ENCODE measurements at places on chromosomes 4 and X. TPM values are rescaled to one million over a fixed set of nuclear protein-coding genes. Genes with fewer than 3 reads are reported as not detected.

DNA sequence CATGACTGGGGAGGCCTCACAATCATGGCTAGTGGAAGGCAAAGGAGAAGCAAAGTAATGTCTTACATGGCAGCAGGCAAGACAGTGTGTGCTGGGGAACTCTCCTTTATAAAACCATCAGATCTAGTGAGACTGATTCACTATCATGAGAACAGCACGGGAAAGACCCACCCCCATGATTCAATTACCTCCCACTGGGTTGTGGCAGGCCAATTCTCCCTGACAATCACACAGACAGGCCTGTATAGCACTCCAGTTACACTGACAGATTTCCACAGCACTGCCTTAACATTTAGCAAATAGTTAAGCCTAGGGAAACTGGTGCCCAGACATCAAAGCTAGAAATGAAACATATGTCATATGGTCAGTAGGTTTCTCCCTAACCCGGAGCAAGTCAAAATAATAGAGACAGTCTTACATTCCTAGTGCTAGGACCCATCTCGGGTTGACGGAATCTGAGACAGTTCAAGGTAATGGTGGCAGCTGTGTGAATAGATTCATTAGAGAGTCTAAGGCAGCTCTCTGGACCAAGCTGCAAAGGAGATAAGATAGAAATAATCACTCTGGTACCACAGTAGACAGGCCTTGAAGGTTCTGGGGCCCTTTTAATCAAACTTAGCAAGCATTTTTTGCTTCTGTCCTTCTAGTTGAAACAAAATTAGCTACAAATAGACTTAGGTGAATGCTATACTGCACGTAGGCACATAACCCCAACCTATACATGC lies 9.4 kb upstream of the HERC5 start:
- H3K36me3 ChIP-seq = peaks cover 3% of the 10 kb centered on the region
- H3K4me3 ChIP-seq = no peak overlapping the region
- DNase-seq = no peak
- no peak overlapping the region for H3K27ac ChIP-seq
- H3K27me3 ChIP-seq = no peaks in the 10 kb centered on the region
- no peaks in the 10 kb centered on the region for H3K4me1 ChIP-seq

- H3K27ac ChIP-seq = no peak overlapping the region
- peaks cover 10% of the 10 kb centered on the region for H3K4me1 ChIP-seq
- DNase-seq = peak; percentile 25
- no peaks in the 10 kb centered on the region for H3K36me3 ChIP-seq
- no peak overlapping the region for H3K4me3 ChIP-seq
Observed at GRCh38 chrX:129655547-129656249, 942 bp upstream of the APLN start.

DNA sequence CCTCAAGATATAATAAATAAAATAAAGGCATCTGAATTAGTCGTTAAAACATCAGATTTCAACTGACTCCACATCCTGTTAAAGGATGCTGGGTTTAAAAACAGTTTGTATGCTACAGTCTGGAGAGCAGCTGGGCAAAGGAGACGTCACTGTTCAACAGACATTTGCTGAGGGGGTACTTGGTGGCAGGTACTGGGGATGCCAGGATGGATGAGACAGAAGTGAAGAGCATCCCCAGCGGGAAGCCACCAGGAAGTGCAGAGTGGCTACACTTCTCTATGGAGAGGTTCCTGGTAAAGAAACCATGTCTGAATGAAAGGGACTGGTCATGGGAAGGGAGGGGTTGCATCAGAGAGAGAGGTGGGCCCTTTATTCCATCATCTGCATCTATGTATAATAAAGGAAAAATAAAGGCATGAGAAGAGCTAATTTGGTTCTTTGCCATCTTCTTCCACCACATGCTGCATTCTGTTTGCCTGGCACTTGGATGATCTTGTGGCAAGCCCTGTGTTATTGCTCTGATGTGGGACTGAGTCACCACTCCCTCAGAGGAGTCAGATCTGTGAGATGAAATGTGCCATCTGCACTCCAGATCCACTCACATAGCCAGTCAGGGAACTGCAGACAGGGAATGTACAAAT lies 145.0 kb downstream of the SOWAHB start:
- H3K4me3 ChIP-seq = no peak overlapping the region
- no peak for DNase-seq
- H3K27ac ChIP-seq = no peak overlapping the region
- no peaks in the 10 kb centered on the region for H3K4me1 ChIP-seq
- no peaks in the 10 kb centered on the region for H3K27me3 ChIP-seq

DNA sequence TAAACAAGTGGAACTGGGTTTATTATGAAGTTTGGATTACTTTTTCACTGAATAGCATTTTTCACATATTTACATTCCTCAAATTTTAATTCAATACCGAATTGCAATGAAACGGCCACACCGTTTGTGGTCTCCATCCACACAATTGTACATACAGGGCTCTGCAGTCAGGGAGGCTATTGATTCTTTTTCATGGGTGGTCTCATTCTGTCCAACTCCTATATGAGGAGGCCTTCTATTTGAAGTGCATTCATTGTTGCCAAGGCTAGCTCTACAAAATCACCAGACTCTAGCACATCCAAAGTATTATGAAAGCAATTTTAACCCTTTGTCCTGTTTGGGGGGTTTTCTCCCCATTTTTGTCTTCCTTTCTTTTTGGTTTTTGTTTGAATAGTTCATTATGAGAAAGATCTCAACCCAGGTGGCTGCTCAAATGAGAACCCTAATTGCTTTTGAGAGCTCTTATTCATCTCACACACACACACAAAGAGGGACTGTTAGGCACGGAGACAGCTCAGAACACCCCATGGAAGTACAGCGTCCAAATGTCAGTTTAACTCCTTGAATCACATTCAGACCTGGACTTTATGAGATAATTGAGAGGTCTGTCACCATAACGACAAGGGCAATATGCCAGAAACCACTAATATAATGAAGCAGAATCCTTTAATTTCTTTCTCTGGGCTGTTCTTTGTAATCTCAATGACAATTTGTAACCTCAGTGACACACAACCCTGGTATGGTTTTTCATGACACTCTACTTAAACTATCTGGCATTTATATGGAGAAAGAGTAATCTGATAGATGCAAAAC lies 79.4 kb downstream of the NLGN4X start:
- H3K4me1 ChIP-seq = no peaks in the 10 kb centered on the region
- no peak for DNase-seq

GRCh38 chr4:133058701-133059100 lies 90.4 kb upstream of the PCDH10 start:
- no peaks in the 10 kb centered on the region for H3K36me3 ChIP-seq
- no peak overlapping the region for H3K4me3 ChIP-seq
- H3K27me3 ChIP-seq = no peaks in the 10 kb centered on the region
- no peak overlapping the region for H3K27ac ChIP-seq
- DNase-seq = no peak

GRCh38 chr4:97013711-97014110 lies 1129.6 kb downstream of the STPG2 start:
- no peaks in the 10 kb centered on the region for H3K4me1 ChIP-seq
- no peaks in the 10 kb centered on the region for H3K27me3 ChIP-seq
- no peak overlapping the region for H3K4me3 ChIP-seq
- H3K36me3 ChIP-seq = no peaks in the 10 kb centered on the region

DNA sequence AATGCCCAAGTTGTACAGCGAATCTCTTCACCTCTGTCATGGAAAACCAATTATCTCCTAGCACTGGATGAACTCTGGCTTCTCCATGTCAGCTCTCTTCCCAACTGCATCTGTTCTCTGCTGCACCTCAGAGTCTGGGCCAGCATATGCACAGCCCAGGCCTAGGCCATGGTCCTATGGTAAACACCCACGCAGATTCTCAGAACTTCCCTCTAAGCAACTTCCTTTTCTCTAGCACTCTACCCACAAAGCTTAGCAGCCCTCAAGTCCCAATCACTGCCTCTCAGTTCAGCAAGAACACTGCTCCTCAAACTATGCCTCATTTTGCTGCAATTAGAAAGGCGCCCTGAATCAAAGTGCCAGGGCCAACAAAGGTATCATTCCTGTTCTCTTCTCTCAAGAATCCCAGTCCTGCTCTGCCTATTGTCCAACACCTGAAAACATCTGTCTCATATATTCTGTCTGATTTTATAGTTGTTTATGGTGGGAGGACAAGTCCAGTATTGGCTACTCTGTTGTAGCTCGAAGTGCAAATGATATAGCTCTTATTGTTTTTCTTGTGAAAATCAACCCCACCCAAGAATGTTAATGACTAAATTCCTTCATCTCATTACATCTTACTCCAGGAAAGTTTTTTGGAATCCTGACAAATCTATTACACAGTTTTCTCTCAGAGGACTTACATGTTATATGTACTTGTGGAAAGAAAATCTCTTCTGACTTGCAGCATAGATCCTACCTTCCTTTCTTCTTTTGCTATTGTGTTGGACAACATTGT lies 85.4 kb downstream of the DCHS2 start:
- H3K27me3 ChIP-seq = no peaks in the 10 kb centered on the region
- no peak for DNase-seq
- no peak overlapping the region for H3K27ac ChIP-seq
- H3K4me1 ChIP-seq = no peaks in the 10 kb centered on the region
- H3K4me3 ChIP-seq = no peak overlapping the region

GRCh38 chrX:57655065-57655464 lies 25.0 kb downstream of the NLRP2B start:
- no peak overlapping the region for H3K27ac ChIP-seq
- no peaks in the 10 kb centered on the region for H3K36me3 ChIP-seq
- H3K4me1 ChIP-seq = no peaks in the 10 kb centered on the region

GRCh38 chrX:21735038-21735767 lies 22.7 kb downstream of the SMPX start:
- DNase-seq = no peak
- H3K4me1 ChIP-seq = no peaks in the 10 kb centered on the region
- H3K4me3 ChIP-seq = no peak overlapping the region
- no peak overlapping the region for H3K27ac ChIP-seq

GRCh38 chr4:184616633-184617551 lies 32.4 kb downstream of the CASP3 start:
- no peaks in the 10 kb centered on the region for H3K36me3 ChIP-seq
- DNase-seq = no peak
- H3K4me1 ChIP-seq = no peaks in the 10 kb centered on the region
- no peak overlapping the region for H3K27ac ChIP-seq
- H3K4me3 ChIP-seq = no peak overlapping the region

- no peak overlapping the region for H3K4me3 ChIP-seq
- H3K27me3 ChIP-seq = no peaks in the 10 kb centered on the region
- no peak overlapping the region for H3K27ac ChIP-seq
- H3K36me3 ChIP-seq = no peaks in the 10 kb centered on the region
Observed at GRCh38 chrX:40552768-40553167, 28.0 kb upstream of the ATP6AP2 start.

- no peaks in the 10 kb centered on the region for H3K27me3 ChIP-seq
- H3K36me3 ChIP-seq = no peaks in the 10 kb centered on the region
- no peak overlapping the region for H3K4me3 ChIP-seq
- DNase-seq = no peak
- no peaks in the 10 kb centered on the region for H3K4me1 ChIP-seq
Observed at GRCh38 chrX:17081511-17081910, 135.1 kb downstream of the REPS2 start.

- no peaks in the 10 kb centered on the region for H3K36me3 ChIP-seq
- H3K27me3 ChIP-seq = no peaks in the 10 kb centered on the region
- H3K4me1 ChIP-seq = no peaks in the 10 kb centered on the region
Observed at GRCh38 chr4:148961526-148961925, 519.3 kb upstream of the NR3C2 start.

DNA sequence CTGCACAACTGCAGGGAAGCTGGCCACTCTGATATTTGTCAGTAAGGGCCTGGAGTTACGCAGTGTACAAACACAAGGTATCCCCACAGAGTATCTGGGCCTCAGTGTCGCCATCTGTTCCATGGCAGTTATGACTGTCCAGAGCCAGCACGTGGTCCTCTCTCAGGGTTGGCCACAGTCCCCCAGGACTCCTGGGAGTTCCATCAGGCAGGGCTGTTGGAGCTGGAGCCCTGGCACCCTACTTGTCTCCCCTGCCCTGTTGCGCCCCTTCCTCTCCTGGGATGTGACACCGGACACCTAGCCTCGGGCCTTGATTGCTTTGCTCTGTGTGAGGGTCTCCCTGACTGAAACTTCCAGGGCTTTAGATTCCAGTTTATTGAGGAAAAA lies 8.4 kb downstream of the HTRA3 start:
- H3K27me3 ChIP-seq = no peaks in the 10 kb centered on the region
- H3K4me1 ChIP-seq = no peaks in the 10 kb centered on the region
- H3K27ac ChIP-seq = no peak overlapping the region
- no peak overlapping the region for H3K4me3 ChIP-seq
- no peak for DNase-seq
- H3K36me3 ChIP-seq = no peaks in the 10 kb centered on the region

- H3K27me3 ChIP-seq = no peaks in the 10 kb centered on the region
- H3K4me3 ChIP-seq = no peak overlapping the region
- no peaks in the 10 kb centered on the region for H3K4me1 ChIP-seq
- H3K36me3 ChIP-seq = no peaks in the 10 kb centered on the region
- no peak overlapping the region for H3K27ac ChIP-seq
- DNase-seq = no peak
Observed at GRCh38 chr4:24644983-24645764, 60.8 kb upstream of the DHX15 start.

- no peaks in the 10 kb centered on the region for H3K27me3 ChIP-seq
- no peak overlapping the region for H3K27ac ChIP-seq
- no peak overlapping the region for H3K4me3 ChIP-seq
- H3K4me1 ChIP-seq = no peaks in the 10 kb centered on the region
- no peaks in the 10 kb centered on the region for H3K36me3 ChIP-seq
Observed at GRCh38 chr4:140764785-140765392, 8.7 kb upstream of the TBC1D9 start.

DNA sequence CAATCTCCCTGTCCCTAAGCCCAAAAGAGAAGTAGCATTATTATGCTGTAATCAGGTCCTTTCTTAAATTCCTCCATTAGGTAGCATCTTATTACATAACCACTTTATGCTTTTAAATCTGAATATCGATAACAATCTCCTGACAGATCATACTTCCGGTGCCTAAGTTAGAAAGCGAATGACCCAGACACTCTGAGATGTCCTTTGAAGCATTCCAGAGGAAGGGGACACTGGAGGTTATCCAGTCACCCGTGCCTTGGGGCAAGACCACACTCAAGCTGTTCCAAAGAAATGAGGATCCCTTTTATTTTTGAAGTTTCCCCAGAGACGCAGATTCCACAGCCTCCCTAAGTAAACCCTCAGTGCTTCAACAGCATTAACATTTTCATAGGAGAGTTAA lies 125.7 kb downstream of the PALLD start:
- no peaks in the 10 kb centered on the region for H3K36me3 ChIP-seq
- no peak for DNase-seq
- no peak overlapping the region for H3K27ac ChIP-seq
- no peaks in the 10 kb centered on the region for H3K27me3 ChIP-seq

DNA sequence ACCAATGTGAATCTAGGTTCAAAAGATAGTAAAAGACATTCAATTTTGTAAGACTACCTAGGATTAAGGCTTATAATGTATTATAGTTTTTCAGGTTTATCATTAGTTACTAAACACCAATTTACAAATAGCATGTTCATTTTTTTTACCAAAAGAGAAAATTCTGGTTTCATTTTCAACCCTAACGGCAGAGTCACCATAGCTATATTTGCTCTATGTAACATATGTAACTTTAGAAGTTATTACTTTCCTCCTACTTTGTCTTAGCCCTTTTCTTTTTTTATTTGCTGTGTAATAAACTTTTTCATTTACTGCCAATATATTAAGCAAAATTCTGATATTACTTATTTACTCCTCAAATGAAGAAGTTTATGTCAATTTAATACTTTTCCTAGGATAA lies 639.6 kb downstream of the ARAP2 start:
- H3K36me3 ChIP-seq = no peaks in the 10 kb centered on the region
- H3K4me3 ChIP-seq = no peak overlapping the region

The BGN gene
- total RNA-seq = not detected

The OPRPN gene
- not detected for total RNA-seq

The PJA1 gene
- total RNA-seq = 23.9 TPM

The GATA1 gene
- not detected for total RNA-seq

The PPA2 gene
- total RNA-seq = 59.7 TPM

The PLCXD1 gene
- 28.7 TPM for total RNA-seq
